ENCODE measurements at places on chromosomes 2 and 18.

DNA sequence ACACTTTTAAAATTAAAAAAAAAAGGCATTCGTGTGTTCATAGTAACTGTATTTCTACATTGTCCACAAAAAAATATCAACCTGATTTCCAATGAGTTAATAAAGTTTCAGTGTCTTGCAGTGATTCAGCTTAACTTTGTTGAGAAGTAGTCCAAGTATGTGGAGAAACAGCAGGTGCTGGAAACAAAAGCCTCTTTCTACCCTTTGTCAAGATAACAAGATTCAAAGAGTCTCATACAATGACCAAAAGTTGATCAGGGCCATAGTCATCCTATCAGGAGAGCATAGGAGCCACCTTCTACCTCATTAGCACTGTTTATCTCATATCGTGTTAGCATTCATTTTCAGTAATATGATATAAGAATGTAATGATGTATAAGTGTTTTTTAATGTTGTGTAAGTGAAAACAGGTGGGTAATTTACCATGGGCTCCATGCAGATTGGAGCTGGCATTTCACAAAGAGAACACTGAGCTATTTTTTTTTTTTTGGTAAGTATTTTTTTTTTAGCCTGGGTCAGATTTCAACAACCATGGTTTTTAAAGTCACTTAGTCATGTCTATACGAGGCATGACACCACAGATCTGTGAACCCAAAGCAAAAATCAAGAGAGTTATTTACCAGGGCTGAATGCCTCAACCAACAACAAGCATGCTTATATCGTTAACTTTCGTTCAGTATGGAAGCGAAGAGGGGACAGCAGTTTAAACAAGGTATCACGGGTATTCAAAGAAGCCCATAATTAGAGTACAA lies 165.0 kb upstream of the ZNF521 start:
- DNase-seq = no peak

DNA sequence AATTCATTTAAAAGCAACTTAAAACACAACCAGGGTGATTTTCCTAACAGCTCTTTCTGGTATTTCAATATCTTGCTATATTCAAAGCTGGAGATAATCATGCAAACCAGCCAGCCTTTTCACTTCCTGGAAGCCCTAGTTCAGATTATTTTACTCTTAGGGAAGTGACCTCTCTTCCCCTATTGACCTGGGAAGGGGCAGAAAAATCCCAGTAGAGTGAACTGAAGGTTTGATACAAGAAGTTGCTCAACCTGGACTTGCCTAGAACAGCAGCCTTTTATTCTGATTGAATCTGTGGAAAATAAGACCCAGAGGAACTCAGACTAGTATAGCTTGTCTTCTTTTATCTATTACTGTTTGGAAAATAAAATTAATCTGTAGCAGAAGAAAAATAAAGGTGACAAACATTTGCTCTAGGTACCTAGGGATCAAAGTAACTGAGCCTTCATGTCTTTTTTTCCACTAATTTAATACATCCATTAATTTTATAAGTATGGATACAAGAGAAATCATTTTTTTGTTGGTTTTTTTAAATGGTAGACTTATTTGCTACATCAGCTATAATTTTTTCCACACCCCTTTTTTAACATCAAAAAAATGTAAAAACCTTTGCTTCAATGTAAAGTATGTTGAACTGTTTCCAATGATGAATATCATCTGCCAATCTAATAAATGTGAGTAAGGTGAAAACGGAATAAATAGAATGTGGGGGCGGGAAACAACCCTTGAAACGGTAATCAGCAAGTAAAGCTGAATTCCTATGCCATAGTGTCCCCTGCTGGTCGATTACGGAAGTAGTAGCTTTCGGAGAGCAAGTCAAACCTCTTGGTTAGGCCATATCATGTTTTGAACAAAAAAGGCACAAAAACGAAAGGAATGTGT lies 629.9 kb downstream of the NRXN1 start:
- peak; percentile 15 for DNase-seq

- DNase-seq = no peak
Measured at GRCh38 chr2:73611193-73611592, 31.0 kb downstream of the NAT8 start.

DNA sequence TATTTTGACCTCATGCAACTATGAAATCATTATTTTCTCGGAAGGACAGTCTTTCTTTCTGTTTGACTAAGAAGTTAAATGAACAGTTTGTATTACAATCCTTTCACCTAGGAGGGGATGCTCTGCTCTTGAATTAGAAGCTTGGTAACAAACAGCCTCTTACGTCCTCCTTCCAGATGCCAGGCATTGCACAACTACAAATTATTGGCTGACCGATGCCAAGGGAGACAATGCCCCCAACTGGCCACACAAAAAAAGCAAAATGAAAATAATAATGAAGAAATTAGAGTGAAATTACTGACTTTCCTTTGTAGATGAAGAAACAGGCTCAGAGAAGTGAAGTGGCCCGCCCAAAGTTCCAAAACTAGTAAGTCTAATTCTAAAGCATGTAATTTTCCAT lies 177.9 kb downstream of the CYRIA start:
- no peak for DNase-seq

- no peak for DNase-seq
Measured at GRCh38 chr2:125684256-125684655, 971.7 kb upstream of the GYPC start.

- no peak for DNase-seq
Measured at GRCh38 chr2:36811071-36811470, 114.6 kb downstream of the VIT start.

DNA sequence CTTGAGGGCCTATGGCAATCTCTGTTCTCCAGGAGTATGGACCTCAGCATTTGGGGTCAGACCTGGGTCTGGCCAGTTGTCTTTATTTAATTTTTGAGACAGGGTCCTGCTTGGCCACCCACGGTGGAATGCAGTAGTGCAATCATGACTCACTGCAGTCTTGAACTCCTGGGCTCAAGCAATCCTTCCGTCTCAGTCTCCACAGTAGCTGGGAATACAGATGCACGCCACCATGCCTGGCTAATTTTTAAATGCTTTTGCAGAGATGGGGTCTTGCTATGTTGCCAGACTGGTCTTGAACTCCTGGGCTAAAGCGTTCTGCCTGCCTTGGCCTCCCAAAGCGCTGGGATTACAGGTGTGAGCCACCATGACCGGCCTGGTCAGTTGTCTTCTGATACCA lies 46.4 kb upstream of the INHBB start:
- no peak for DNase-seq

- no peak for DNase-seq
Measured at GRCh38 chr2:239791526-239792404, 233.4 kb downstream of the NDUFA10 start.

DNA sequence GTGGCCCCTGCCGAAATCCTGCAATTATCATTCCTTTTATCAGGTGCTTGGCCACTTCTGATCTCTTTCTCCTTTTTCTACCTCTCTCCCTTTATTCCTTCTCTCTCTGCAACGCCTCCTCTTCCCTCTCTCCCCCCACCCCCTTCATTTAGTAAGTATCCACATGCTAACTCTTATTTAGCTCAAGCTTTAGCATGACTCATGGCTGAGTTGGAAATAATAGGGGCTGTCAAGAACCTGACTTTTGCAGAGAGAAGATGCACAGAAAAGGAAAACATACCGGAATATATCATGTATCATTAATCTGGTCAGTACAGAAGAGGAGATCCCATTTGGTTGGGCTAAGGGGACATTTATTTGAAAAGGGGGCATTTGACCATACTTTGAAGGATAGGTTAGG lies 33.1 kb downstream of the FAM171B start:
- no peak for DNase-seq

GRCh38 chr2:84876369-84876768 lies 4.5 kb downstream of the TRABD2A start:
- no peak for DNase-seq

GRCh38 chr18:36058674-36059073 lies 8.7 kb downstream of the RPRD1A start:
- no peak for DNase-seq

DNA sequence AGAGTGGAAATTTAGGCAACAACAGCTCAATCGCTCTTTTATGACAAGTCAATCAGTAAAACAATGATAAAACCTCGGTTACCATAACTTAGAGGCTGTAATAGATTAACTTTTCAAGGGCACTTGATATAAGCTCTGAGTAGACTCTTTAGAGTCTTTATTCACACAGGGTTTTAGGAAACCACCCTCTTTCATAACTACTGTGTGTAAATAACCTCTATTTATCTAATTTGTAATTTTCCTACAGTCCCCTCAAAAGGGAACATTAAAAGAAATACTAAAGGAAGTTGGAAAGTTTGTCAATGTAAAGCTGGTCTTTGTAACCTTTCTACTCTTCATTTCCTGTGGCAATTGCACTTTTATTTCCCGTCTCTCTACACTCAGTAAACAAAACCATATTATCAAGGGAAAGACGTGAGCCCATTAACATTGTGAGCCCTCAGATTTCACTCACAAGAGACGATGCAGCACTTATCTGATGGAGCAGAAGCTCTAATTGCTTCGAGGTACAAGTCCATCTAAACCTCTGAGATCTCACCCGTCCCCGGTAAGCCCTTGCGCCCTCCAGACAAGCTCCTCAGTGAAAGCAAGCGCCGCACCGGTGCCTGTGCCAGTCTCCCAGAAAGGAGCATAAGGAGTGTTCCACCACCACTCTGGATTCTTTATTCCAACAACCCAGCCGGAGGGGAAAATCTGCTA lies 1.1 kb upstream of the HOXD1 start:
- DNase-seq = no peak

DNA sequence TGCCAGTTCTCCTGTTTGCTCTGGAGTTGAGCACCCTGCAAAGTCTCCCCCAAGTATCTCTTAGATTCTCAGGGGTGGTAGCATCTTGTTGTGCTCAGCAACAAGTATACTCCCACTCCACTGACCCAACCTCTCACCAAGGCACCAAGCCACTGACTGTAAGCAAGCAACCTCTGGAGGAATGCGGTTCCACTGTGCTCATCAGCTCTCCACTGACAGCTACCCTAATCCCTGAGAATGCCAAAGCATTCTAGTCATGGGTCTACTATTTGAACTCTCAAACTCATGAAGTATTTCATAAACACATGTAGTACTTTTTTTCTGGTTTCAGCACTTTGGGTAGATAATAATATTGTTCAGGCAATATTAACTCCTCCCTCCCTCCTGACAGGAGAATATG lies 170.0 kb downstream of the EPHA4 start:
- DNase-seq = no peak

DNA sequence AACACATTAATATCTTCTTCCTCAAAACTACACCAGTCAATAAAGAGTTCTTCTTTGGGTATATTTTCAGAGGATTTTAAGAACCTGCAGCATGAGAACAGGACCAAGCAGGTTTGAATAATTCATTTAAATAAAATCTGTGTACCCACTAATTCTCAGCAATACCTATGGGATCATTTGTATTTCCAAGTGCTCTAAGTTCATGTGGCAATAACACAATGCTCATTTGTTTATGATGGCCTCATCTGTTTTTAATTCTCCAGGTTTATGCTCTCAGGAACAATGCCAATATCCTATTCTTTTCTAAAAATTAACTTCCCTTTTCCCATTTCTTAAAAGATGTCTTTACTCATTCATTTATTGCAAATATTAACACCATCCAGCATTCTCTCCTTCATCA lies 264.7 kb downstream of the METTL4 start:
- DNase-seq = no peak

GRCh38 chr2:62568983-62569837 lies 63.2 kb upstream of the TMEM17 start:
- no peak for DNase-seq

DNA sequence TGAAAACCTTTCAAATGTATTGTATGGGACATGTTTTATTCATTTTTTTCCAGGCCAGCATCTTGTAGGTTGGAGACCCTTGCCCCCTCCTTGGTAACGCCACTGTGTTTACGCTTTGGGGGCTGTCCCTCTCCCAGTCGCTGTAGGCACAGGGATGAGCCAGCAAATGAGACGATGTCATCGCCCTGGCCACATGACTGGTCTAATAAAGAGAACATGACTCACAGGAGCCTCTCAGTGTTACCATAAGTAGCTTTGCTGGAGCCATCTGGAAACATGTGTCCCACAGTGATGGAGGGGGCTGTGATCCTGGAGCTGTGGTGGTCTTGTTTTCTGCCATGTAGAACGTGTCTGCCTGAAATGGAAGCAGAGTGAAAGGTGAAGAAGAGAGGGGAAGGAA lies 78.9 kb downstream of the CD8B2 start:
- no peak for DNase-seq

DNA sequence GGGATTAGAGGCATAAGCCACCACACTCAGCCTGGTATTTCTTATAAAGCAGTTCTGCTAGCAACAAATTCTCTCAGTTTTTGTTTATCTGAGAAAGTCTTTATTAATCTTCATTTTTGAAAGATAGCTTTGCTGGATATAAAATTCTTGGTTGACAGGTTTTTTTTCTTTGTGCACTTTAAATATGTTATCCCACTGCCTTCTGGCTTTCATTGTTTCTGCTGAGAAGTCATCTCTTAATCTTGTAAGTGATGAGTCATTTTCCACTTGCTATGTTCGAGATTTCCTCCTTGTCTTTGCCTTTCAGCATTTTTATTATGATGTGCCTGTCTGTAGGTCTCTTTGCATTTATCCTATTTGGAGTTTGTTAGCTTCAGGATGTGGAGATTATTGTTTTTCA lies 5.9 kb upstream of the ELAC1 start:
- no peak for DNase-seq

GRCh38 chr2:207771421-207771820 lies 1.7 kb upstream of the FZD5 start:
- DNase-seq = no peak

GRCh38 chr2:71932037-71932779 lies 215.5 kb downstream of the CYP26B1 start:
- no peak for DNase-seq

GRCh38 chr18:6975084-6975483 lies 142.5 kb downstream of the LAMA1 start:
- DNase-seq = no peak

GRCh38 chr18:26488417-26489009 lies 59.8 kb downstream of the KCTD1 start:
- DNase-seq = no peak

- no peak for DNase-seq
Measured at GRCh38 chr2:148565272-148565894, 79.2 kb upstream of the EPC2 start.

DNA sequence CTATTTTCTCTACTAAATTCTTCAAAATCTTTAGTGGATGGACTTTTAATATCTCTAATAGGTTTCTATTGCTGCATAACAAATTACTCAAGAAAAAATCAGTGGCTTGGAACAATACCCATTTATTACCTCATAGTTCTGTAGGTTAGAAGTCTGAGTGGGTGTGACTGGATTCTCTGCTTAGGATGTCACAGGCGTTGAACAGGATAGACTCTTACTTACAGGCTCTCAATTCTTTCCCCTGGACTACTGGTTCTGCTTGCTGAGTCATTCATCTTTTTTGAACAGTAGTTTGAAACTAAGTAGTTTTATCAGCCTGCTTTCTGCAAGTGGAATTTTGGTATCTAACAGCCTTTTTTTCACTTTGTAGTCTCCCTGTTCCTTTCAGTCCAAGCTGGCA lies 265.4 kb downstream of the ZNF385B start:
- no peak for DNase-seq

GRCh38 chr2:77666251-77666980 lies 144.2 kb upstream of the LRRTM4 start:
- DNase-seq = no peak

- DNase-seq = no peak
Measured at GRCh38 chr18:48032876-48033789, 102.7 kb upstream of the SMAD2 start.

GRCh38 chr2:232882505-232883115 lies 12.5 kb downstream of the SNORC start:
- no peak for DNase-seq

- no peak for DNase-seq
Measured at GRCh38 chr2:242056785-242057184, 187.3 kb downstream of the RTP5 start.
